ENCODE measurements at places on chromosomes 4 and X.

DNA sequence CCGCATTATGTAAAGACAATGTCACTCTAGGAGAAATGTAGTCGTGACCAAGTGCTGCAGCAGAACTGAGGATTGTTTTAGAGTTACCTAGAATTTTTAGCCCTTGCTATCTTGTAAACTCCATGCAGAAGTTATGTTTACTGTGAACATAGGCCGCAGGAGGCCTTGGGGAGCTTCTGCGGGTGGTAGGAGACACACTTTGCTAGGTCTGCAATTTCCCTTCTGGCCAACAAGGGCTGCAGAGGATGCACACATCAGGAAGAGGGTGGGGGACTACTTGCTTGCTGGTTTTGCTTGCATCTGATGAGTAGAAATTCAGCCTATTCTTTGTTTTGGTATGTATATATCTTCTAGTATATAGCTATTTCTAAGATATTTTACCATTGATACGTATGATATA is 23.1 kb downstream of the BANK1 start:
- DNase-seq = no peak

GRCh38 chr4:23923840-23924239 is 34.0 kb upstream of the PPARGC1A start:
- DNase-seq = no peak

GRCh38 chr4:182454440-182455013 is 211.3 kb downstream of the TENM3 start:
- no peak for DNase-seq

DNA sequence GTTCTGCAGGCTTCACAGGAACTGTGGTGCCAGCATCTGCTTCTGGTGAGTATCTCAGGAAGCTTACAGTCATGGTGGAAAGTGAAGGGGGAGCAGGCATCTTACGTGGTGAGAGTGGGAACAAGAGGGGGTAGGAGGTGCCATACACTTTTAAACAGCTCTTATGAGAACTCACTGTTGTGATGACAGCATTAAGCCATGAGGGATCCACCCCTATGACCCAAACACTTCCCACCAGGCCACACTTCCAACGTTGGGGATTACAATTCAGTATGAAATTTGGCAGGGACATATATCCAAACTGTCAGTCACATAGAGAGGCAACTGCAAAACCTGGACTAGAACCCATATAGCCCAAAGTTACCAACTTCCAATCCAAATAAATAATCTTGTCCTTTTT is 43.1 kb upstream of the ZCCHC12 start:
- DNase-seq = no peak

- no peak for DNase-seq
Observed at GRCh38 chr4:147163311-147163710, 217.6 kb upstream of the TTC29 start.

- DNase-seq = no peak
Observed at GRCh38 chrX:57516491-57516890, 75.3 kb upstream of the ZXDB start.

DNA sequence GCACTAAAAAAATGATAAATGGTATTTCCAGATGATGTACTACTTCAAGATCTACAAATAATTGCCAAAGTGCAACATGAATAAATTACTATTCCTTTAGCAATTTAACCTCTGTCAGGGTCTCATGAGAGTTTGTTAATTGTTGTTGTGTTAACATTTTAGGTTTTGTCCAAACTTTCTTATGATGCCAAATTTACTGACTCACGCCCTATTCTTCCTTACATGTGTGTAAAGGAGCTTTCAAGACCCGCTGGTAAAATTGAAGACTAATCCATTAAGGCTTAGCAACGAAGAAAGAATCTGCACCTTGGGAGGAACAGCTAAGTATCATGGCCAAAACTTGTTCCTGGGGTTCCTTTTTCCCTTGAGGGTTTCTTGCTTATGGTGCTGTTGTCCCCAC is 252.7 kb upstream of the JADE1 start:
- DNase-seq = no peak

DNA sequence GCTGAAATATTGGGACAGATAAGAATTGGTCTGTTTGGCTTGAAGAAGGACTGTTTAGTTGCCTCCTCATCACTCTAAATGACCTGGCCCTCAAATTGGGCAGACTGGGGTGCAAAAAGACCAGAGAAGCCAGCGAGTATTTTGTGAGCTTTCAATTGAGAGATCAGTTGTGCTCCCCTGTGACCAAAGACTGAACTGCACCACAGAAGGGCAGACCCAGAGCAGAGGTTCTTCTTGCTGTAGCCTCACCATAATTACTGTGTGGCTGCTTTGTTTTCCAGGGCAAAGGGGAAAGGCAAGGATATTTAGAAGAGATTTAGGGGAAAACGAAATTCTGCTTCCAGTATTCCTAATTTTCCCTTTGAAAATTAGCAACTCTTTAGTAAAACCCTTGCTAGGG is 104.0 kb upstream of the MBNL3 start:
- DNase-seq = no peak

- DNase-seq = no peak
Observed at GRCh38 chr4:13535708-13536361, 8.5 kb downstream of the NKX3-2 start.

- no peak for DNase-seq
Observed at GRCh38 chr4:7261087-7261486, 68.7 kb downstream of the SORCS2 start.

DNA sequence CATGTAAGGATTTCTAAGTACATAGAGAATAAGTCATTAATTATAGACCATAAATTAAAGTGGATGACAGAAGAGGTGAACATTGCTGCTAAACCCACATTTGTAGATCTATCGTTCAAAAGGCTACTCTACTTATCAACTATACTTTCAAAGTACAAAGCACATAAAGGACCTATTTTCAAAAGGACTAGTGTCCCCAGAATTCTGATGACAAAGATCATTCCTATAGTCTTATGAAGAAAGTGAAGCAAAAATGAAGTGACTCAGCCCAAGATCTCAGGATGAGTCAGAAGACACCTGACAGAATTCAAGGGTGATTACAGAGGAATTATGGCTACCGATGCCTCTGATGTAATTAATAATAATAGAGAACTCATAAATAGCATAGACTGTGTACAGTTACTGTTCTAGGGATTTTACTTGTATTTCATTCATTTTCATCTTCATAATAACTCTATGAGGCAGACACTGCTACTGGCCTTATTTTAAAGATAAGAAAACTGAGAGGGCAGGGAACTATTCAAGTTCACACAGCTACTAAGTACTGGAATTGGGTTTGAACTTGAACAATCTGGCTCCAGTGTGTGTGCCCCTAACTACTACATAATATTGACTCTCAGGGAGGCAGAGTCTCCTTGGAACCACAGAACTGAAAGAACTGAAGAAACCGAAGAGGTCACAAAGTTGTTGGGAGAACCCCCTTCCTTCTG is 17.1 kb downstream of the USP46 start:
- peak; percentile 73 for DNase-seq

DNA sequence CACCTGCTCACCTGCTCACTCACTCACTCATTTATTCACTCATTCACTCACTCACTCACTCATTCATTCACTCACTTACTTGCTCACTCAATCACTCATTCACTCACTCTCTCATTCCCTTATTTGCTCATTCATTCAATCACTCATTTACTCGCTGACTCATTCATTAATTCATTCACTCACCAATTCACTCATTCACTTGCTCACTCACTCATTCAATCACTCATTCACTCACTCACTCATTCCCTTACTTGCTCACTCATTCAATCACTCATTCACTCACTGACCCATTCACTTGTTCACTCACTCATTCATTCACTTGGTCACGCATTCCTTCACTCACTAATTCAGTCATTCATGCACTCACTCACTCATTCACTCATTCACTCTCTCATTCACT is 88.7 kb upstream of the AFAP1 start:
- DNase-seq = no peak

- no peak for DNase-seq
Observed at GRCh38 chr4:139219450-139220055, 42.5 kb upstream of the ELF2 start.

- no peak for DNase-seq
Observed at GRCh38 chr4:94525993-94526728, 74.4 kb downstream of the PDLIM5 start.

- DNase-seq = no peak
Observed at GRCh38 chr4:81255524-81255923, 40.5 kb upstream of the PRKG2 start.

DNA sequence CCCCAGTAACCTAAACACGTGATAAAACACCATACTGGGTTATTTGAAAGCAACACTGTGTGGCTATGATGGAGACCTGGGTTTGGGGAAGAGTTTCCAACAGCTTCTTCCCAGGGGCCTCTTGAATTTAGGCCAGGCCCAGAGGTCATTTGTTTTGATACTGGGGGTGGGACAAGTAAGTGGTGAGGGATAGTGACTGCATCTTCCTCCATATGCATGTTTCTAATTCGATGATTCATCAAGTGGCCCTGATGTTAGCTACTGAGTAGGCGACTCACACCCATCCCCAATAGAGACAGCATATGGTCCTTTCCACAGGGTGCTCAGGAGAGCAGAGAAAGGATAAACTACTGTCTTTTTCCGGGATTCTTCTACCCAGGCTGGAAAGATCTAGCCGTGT is 2.7 kb downstream of the NDP start:
- DNase-seq = no peak

GRCh38 chr4:140344621-140345020 is 28.8 kb upstream of the SCOC start:
- no peak for DNase-seq

DNA sequence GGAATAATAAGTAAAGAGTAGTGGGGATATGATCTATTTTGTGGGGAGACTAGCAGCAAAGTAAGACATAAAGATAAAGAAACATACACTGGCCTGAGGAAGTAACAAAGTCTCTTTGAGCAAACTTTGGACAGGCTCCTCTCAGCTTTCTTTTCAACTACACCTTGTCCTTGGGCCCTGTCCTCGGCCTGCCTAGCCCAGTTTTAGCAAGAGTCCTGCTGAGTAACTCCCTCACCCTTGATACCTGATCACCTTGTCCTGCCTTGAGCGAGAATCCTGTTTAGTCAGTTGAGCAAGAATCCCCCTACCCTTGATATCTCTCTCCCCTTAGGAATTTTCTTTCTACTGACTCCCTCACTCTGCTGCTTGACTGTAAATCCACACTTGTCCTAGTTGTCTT is 11.5 kb downstream of the HNRNPH2 start:
- DNase-seq = no peak

GRCh38 chr4:12393631-12394262 is 965.1 kb upstream of the HS3ST1 start:
- no peak for DNase-seq

- DNase-seq = peak; percentile 39
Observed at GRCh38 chr4:16794816-16795445, 103.5 kb downstream of the LDB2 start.

- no peak for DNase-seq
Observed at GRCh38 chrX:7580127-7580526, 262.8 kb upstream of the VCX start.

DNA sequence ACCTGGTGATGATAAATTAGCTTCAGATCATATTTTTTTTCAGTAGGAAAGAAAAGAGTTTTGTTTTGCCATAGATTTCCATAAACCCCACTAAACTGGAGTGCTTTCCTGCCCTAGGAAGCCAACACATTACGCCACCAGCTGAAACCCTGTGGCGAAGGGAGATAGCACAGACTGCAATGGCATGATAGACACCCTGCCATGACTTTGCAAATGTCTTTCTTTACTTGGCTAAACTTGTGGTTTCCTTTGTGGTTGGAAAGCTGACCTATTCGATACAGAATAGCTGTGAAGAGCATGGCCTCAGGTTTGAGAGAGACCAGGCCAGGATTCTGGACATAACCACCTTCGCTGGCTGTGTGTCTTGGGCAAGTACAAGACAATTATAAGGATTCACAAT is 19.1 kb downstream of the MFAP3L start:
- no peak for DNase-seq

DNA sequence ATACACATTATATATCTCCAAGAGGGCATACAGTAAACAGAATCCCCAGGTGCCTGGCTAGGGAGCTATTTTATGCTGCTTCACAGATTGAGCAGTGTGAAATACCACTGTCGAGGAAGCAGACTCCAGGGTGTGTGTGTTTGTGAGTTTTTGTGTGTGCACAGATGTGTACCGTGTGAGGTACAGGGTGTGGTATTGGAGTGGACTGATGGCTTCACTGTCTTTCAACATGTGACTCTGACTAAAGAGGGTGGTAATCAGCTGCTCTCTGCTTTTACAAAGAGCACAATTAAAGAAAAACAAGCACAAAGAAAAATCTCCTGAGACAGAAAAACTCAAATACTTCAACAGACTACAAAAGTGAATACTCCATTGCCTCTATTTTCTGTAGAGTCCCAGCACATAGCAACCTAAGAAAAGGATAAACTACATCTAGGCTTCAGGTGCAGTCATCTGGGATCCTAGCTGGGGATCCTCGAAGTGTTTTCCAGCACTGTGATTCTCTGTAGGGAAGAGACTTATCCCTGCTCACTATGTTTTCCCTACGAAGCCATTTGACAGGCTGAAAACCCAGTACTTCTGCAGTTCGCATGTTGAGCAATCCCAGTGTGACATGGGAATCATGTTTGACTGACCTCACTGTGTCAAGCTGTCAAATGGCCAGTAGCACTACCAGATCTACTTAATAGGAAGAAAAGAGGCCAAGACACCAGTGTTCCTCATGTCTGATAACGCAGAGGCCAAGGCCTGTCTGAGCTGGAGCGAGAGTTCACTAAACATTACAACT is 100.3 kb downstream of the CDS1 start:
- DNase-seq = no peak

- DNase-seq = peak; percentile 68
Observed at GRCh38 chrX:19372170-19372546, 28.4 kb downstream of the PDHA1 start.

- no peak for DNase-seq
Observed at GRCh38 chr4:10385994-10386394, 71.2 kb downstream of the ZNF518B start.

DNA sequence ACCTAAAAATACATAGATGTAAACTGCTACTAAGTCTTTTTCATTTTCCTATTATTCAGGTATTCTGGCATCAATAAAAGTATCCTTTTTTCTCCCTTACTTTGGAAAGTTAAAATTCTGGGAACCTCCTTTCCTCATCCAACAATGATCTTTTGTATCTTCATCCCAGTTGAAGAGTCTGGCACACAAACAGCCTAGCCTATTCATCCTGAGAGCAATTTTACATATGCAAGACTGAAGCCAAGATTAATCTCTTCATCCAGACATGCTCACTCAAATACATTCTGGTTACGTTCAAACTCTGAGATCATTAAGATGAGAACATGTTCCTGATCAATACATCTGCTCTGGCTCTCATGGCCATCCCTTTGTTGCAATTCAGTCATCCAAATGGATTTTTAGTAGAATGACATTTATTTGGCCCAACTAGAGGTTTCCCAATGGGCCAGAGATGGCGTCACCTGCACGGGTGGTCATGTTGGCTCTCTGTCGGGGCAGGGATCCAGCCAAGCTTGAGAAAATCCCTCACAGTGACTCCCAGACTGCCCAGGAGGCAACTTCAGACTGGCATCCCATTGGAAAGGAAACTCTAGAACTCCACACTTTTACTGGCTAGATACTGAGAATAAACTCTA is 135.3 kb upstream of the VCX2 start:
- no peak for DNase-seq

- no peak for DNase-seq
Observed at GRCh38 chrX:20225488-20225833, 41.2 kb downstream of the RPS6KA3 start.

- DNase-seq = peak; percentile 59
Observed at GRCh38 chr4:184453365-184454160, 20.8 kb downstream of the IRF2 start.

GRCh38 chr4:65033899-65034298 is 624.6 kb upstream of the TECRL start:
- no peak for DNase-seq
